ENCODE measurements at places on chromosomes 16 and 17.
A peak's percentile ranks its signal among the peaks of the same experiment; 100 is the strongest.

DNA sequence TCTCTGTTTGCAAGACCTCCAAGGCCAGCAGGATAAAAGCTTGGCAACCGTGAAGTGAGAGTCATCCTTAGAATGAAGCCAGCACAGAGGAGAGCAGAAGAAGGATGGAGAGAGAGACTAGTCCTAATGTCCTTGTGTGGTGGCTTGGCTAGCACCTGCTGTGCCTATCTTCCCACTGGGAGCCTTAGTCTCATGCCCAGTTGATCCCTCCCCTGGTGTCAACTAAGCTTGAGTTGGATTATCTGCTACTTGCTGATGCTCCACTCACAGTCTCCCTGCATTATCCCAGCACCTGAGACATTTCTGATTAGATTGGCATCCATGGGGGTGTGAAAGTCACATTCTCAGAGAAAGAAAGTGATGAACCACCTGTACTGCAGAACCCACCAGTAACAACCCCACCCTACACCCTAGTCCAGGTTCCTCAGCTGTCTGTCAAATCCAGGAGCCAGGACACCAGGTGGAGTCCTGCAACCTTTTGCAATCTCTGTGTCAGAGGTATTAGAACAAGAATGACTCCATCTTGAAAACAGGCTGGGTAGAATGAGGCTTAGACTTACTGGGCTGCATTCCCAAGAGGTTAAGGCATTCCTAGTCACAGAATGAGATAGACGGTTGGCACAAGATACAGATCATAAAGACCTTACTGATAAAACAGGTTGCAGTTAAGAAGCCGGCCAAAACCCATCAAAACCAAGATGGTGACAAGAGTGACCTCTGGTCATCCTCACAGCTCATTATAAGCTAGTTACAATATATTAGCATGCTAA is 460.2 kb upstream of the C16orf82 start:
- DNase-seq: no peak

GRCh38 chr16:68422396-68422960 is 25.8 kb downstream of the SMPD3 start:
- no peak for DNase-seq

- no peak for DNase-seq
Measured at GRCh38 chr16:28191364-28191960, 20.3 kb downstream of the XPO6 start.

GRCh38 chr17:3900646-3901045 is 7.8 kb upstream of the CAMKK1 start:
- no peak for DNase-seq

DNA sequence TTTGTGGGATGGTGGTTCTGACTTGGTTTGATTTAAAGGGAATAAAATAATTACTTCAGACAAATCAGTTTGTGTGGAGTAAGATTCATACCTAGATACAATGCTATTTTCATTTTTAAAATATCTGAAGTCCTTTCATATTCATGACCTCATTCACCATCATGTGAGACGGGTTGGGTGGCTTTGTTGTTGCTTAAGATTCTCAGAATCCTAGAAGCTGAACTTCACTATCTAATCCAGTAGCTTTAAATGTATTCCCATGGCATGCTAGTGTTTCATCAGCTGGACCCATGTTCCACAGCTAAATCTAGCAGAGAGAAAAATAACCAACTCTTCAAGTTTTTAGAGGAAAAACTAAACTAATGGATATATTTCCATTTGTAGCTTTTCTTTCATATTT is 2.7 kb upstream of the AMFR start:
- no peak for DNase-seq

DNA sequence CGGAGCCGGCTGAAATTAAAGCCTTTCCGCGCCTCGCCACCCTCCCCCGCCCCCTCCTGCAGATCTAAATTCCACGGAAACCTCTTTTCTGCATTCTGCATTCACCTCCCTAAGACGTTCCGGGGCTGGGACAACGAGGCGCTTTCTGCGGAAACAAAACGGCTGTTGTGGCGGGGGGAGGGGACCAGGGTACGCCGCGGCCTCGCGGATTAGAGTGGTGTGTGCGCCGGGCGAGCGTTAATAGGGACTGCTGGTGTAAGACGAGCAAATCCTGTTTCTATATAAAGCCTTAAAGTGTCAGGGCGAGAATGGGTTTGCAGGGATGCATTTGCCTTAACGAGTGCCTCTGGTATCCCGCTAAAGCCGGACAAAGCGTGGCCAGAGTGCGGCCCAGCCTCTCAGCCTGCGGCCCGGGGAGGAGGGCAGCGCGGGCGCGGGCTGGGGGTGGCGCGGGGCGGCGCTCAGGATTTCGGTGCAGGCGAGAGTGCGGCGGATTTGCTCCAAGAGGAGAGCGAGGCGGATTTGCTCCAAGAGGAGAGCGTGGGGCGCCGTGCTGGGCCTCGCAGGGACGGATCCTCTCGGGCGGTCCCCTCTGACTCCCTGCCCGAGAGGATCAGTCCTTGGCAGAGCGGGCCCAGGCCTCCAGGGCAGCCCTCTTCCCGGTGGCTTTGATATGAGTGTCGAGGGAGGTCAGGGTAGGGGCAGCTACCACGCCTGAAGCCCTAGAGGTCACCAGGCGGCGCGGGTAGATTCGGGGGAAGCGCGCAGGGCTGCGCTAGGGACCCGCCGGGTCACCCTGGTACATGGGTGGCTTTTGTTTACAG is 5.1 kb downstream of the BAHCC1 start:
- DNase-seq: peak; percentile 75

DNA sequence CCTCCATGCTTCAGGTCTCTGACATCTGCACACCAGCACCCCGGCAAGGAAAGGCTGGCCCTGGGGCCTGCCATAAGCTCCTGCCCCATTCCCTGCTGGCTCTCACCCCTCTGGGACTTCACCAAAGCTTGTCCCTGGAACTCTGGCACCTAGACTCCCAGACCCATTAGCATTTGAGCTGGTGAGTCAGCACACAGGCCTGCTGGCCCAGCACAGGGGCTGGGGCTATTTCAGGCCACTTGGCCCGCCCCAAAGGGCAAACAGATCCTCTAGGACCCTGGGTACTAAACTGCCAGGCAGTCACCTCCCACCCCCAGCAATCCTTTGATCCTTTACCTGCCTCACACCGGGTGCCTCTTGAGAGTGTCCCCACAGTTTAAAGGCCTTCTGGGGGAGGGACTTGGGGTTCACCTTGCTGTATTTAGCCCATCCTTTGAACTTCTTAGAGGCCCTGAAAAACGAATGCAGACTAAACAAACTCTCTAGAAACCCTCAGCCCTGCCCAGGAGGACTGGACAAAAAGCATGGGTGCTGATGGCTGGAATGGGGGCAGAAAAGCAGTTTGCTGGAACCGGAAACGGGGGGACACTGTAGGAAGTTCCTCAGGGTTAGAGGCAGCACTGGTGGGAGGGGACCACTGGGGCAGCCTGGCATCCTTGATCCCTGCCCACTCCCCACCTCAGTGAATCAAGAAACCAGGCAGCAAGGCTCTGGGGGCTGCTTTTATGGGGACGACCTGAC is 3.2 kb upstream of the SAMD14 start:
- DNase-seq: peak; percentile 85

- peak; percentile 94 for DNase-seq
Measured at GRCh38 chr17:7436556-7437368, 1.5 kb downstream of the TMEM102 start.

DNA sequence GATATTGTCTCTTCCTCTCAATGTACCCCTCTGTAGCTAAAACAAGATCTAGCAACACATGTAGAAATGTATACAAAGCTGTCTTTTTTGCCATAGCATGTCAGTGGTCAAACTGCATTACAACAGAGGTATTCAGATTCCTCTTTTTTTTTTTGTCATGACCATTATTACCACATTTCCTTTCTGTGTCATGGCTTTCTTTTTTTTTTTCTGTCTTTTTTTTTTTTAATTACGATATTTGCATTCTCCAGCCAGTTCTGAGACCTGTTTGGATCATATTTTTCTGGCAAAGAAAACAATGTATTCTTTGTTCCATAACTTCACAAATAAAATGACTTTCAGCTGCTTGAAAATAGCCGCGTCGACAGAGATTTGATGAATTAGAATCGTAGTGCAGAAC is 27.4 kb upstream of the CAPNS2 start:
- DNase-seq: no peak

- no peak for DNase-seq
Measured at GRCh38 chr16:87764600-87765472, 950 bp downstream of the KLHDC4 start.

- DNase-seq: no peak
Measured at GRCh38 chr16:89303617-89304016, 86.1 kb downstream of the ZNF778 start.

- DNase-seq: no peak
Measured at GRCh38 chr17:28030386-28030785, 12.1 kb upstream of the NLK start.

GRCh38 chr17:48952904-48953303 is 8.3 kb upstream of the SNF8 start:
- DNase-seq: no peak

DNA sequence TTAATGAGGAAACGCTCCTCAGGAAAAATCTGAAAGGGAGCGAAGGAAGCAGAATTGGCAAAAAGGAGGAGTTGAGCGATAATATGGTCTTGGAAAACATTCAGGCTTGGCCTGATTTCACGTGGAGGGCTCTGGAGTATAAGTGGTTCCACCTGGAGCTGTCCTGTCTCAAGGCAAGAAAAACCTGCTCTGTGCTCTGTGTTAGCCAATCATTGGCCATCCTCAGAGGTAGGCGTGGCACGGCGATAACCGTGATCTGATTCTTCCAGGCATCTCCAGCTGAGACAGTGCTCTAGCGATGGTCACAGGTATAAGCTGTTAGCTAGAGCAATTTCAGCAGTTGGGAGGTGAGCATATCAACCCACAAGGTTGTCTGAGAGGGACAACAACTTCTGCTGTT is 450.5 kb upstream of the MAF start:
- DNase-seq: peak; percentile 42

- DNase-seq: no peak
Measured at GRCh38 chr17:57396511-57396921, 140.2 kb downstream of the MSI2 start.

DNA sequence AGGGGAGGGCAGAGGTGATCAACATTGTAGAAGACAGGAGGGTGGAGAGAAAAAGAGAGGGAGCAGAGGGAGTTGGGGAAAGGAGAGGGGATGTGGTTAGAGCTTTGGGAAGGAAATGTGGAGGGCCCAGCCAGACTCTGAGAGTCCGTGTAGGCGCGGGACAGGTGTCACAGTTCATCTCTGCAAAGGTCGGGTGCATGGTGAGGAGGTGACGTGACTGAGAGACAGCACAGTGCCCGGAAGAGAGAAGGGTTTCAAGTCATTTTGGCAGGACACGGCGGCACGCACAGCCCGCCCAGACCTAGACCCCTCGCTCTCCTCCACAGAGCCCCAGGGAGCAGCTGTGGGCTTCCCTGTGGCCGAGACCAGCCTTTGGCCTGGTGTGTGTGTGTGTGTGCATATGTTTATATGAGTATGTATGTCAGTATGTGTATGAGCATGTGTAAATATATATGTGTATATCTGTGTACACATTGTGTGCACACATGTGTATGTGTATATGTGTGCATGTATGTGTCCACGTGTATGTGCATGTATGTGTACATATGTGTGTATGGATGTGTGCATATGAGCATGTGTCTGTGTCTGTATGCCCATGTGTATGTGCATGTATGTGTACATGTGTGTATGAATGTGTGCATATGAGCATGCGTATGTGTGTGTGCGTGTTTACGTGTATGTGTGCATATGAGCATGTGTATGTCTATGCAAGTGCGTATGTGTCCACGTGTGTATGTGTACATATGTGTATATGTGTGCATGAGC is 104.6 kb downstream of the SEC14L1 start:
- no peak for DNase-seq

- DNase-seq: no peak
Measured at GRCh38 chr17:82376042-82376730, 4.6 kb downstream of the UTS2R start.

- DNase-seq: no peak
Measured at GRCh38 chr16:57299009-57299718, 14.7 kb upstream of the PLLP start.

GRCh38 chr16:29811896-29812665 is at the start of gene PRRT2:
TSS of gene PRRT2 (plus strand) at chr16:29812193. CDS start at chr16:29813055, 862 bp downstream.
- DNase-seq: peak; percentile 70

DNA sequence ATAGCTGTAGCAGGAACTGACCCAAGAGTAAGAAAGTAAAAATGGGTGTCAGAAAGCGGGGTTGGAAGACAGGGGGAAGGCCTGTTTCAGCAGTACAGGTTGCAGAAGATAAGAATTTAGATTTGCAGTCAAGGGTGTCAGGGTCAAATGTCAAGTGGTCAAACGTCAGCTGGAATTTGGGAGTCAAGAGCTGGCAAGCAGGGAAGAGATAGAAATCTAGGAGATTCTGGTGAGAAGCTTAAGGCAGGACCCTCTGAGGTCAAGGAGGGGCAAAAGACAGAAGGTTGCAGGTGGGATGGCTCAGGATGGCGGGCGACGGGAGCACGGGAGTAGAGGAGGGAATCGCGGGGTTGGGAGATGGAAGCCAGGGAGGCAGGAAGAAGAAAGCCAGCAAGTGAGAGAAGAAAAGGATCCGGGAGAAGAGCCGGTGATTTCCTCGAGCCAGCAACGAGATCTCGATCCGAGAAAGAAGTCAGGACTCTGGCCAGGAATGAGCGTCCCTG is 335 bp downstream of the SLC25A35 start:
- no peak for DNase-seq

- no peak for DNase-seq
Measured at GRCh38 chr17:41340934-41341861, 9.4 kb downstream of the KRT33A start.

- DNase-seq: no peak
Measured at GRCh38 chr17:28178800-28179199, 136.3 kb downstream of the NLK start.

- DNase-seq: no peak
Measured at GRCh38 chr16:24491731-24492130, 47.6 kb upstream of the RBBP6 start.

DNA sequence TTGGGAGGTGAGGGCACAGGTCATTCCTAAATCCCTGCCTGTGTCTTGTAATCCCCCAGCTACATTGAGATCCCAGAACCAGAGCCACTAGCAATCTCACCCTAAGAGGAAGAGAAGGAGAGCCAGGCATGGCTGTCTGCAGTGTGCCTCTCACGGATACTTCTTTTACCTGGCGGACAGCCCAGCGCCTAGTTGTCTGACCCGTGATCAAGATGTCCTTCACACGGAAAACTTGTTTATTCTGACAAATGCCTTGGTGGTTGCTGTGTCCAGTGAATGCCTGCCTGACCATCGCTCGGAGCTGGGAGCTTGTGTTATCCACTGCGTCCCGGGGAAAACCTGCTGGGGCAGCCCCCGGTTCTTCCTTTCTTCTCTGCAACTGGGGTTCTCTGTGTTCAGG is 140.5 kb upstream of the WSCD1 start:
- DNase-seq: no peak

- DNase-seq: no peak
Measured at GRCh38 chr16:87046235-87046634, 271.0 kb downstream of the C16orf95 start.

Data from H9 (cell line).